ENCODE measurements at places on chromosomes 5 and 9. TPM values are rescaled to one million over a fixed set of nuclear protein-coding genes. Genes with fewer than 3 reads are reported as not detected.

- DNase-seq = no peak
- H3K27ac ChIP-seq = no peak overlapping the region
- H3K4me3 ChIP-seq = no peak overlapping the region
- peaks cover 17% of the 10 kb centered on the region for H3K36me3 ChIP-seq
- no peaks in the 10 kb centered on the region for H3K4me1 ChIP-seq
Observed at GRCh38 chr9:92611621-92612285, 58.2 kb downstream of the IPPK start.

DNA sequence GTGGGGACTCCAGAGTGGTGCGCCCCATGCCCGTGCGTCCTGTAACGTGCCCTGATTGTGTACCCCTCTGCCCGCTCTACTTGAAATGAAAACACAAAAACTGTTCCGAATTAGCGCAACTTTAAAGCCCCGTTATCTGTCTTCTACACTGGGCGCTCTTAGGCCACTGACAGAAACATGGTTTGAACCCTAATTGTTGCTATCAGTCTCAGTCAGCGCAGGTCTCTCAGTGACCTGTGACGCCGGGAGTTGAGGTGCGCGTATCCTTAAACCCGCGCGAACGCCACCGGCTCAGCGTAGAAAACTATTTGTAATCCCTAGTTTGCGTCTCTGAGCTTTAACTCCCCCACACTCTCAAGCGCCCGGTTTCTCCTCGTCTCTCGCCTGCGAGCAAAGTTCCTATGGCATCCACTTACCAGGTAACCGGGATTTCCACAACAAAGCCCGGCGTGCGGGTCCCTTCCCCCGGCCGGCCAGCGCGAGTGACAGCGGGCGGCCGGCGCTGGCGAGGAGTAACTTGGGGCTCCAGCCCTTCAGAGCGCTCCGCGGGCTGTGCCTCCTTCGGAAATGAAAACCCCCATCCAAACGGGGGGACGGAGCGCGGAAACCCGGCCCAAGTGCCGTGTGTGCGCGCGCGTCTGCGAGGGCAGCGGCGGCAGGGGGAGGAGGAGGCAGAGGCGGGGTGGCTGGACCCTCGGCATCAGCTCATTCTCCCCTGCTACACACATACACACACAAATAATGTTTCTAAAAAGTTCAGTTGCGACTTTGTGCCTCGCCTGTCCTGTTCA lies 668 bp downstream of the GLIS3 start:
- H3K36me3 ChIP-seq = no peaks in the 10 kb centered on the region
- H3K27ac ChIP-seq = peak overlapping the region; percentile 51
- H3K27me3 ChIP-seq = peaks cover 11% of the 10 kb centered on the region
- H3K4me3 ChIP-seq = peak overlapping the region; percentile 55
- DNase-seq = peak; percentile 76

DNA sequence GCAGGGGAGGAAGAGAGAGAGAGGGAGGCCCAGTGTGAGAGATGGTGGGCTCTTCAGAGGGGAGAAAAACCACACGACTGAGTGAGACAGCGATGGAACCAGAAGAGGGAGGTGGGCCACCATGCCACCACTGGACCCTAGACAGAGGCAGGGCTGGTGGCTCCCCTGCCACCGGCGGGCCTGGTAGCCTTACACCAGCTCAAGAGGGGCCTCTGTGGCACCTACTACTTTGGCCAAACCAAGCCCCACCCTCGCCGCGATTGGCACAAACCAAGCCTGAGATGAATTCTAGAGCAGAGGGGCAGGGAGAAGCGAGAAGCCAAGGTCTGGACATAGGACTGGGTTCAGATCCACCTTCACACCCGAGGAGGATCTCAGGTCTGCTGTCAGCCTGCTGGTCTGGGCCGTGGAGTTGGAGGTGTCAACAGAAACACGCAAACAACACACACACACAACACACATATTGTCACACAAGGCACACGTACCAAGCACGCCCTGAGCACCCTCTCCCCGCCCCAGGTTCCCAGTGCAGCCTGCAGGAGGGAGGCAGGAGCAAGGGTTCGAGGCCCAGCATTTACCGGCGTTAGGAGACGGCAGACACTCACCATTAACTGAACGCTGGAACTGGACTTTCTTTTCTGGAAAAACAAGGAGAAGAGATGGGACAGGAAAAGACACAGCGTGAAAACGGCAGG lies 49.4 kb downstream of the SLC6A7 start:
- no peaks in the 10 kb centered on the region for H3K4me1 ChIP-seq
- no peaks in the 10 kb centered on the region for H3K27me3 ChIP-seq
- no peak overlapping the region for H3K27ac ChIP-seq
- H3K36me3 ChIP-seq = peaks cover 3% of the 10 kb centered on the region

GRCh38 chr9:136762221-136762691 lies 2.1 kb downstream of the LCN15 start:
- H3K27me3 ChIP-seq = no peaks in the 10 kb centered on the region
- H3K36me3 ChIP-seq = no peaks in the 10 kb centered on the region
- no peak overlapping the region for H3K4me3 ChIP-seq
- no peak for DNase-seq
- no peak overlapping the region for H3K27ac ChIP-seq

DNA sequence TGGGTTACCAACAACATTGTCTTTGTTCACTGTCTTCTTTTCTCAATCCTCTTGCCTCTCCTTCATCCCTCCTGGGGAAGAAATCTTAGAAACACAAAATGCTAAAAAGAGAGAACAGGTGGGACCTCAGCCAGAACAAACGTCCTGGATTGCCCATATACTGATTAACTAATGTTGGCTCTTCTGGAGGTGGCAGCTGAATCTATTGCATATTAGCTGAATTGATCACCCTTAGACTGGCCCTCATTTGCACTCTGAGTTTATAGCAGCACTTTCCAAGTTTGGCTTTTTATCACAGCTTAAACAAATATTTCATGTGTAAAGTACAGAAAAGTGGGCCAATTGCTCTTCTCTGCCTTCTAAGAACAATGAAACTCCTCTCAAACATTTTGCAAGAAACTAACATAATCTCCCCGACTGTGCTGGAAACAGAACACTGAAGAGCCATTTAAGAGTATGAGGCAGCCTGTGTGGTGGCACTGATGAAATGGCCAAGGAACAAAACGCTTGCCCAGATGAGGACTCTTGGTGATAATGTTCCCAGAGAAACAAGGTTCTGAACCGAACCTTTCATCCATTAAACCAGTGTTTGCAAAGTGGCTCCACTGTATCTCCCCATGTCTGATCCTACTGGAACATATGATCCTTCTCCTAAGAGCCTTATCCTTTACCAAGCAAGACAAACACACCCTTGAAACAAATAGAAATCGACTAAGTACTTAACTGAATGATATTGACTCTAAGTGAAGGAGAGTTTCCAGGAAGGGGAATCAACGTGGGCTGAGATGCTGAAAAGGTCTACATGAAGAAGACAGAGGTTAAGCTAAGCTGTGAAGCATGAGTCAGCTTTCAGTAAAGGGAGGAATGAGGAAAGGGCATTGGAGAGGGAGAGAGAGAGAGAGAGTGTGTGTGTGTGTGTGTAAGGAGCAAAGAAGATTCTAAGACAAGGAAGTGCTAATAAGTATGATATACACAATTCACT lies 83.2 kb upstream of the LIFR start:
- no peaks in the 10 kb centered on the region for H3K27me3 ChIP-seq
- no peak overlapping the region for H3K4me3 ChIP-seq
- H3K4me1 ChIP-seq = no peaks in the 10 kb centered on the region
- peak; percentile 66 for DNase-seq
- no peaks in the 10 kb centered on the region for H3K36me3 ChIP-seq
- H3K27ac ChIP-seq = peak overlapping the region; percentile 42

DNA sequence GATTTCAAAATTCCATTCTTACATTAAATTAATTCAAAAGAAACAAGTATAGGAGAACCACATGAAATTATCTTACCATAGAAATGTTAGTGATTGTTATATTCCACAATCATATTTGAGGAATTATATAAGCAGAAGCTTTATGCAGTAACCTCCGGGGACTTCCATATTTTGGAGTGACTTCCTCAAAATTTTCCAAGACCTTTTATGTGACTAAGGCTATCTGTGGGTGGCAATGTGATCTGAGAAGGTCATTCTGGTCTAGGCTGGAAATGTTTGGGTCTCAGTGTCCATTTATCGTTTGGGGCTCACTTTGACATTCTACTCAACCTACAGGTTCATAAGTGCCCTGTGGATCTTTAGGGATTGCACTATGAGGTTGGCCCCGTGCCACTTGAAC lies 776.6 kb downstream of the CDH12 start:
- no peak overlapping the region for H3K4me3 ChIP-seq
- DNase-seq = no peak
- no peaks in the 10 kb centered on the region for H3K36me3 ChIP-seq
- H3K4me1 ChIP-seq = no peaks in the 10 kb centered on the region

The FAM81B gene
- polyA plus RNA-seq = not detected

The TRIP13 gene
- 12.1 TPM for polyA plus RNA-seq

Data from small intestine (tissue), 16 donors.